AG10803 (cell line): ENCODE measurements at places on chromosomes 16 and 17.

GRCh38 chr17:14950216-14950615 lies 314.9 kb downstream of the PMP22 start:
- peak; percentile 77 for DNase-seq

DNA sequence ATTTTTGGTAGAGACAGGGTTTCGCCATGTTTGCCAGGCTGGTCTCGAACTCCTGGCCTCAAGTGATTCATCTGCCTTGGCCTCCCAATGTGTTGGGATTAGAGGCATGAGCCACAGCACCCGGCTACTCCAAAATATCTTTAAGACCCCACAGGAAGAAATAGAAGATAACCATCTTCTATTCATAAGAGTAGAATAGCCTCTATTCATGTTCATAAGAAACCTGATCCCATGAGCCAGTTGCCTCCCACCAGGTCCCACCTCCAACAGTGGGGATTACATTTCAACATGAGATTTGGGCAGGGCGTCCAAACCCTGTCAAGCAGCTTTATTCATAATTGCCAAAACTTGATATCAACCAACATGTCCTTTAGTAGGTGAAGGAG lies 13.9 kb upstream of the TMC7 start:
- DNase-seq, result no peak

DNA sequence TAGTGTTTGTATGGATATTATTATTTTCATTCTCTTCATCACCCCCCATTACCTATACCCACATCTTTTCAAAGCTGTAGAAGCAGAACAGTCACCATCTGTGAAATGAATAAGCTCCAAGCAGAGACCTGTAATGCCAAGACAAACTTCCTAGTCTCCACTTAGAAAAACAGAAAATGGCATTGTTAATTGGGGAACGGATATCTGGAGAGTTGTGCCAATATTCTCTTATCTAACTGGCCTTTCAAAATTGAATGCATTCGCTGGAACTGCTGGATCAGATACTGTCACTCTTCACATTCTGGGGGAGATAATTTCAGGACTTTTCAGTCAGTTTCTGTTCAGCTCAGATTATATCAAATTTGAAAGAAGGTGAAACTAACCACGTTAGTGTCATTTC lies 464.4 kb upstream of the GOT2 start:
- DNase-seq, result no peak

GRCh38 chr16:57204675-57205074 lies 18.5 kb downstream of the RSPRY1 start:
- DNase-seq, result no peak

GRCh38 chr17:50218771-50219315 lies 17.4 kb upstream of the COL1A1 start:
- DNase-seq, result peak; percentile 98

GRCh38 chr16:38941-39892 lies 14.2 kb downstream of the POLR3K start:
- DNase-seq, result no peak

GRCh38 chr16:53091466-53092211 lies 36.8 kb downstream of the CHD9 start:
- DNase-seq, result peak; percentile 91

GRCh38 chr17:67689534-67690177 lies 28.1 kb upstream of the NOL11 start:
- DNase-seq, result peak; percentile 67

- no peak for DNase-seq
Measured at GRCh38 chr16:11907160-11907970, 8.4 kb downstream of the GSPT1 start.

DNA sequence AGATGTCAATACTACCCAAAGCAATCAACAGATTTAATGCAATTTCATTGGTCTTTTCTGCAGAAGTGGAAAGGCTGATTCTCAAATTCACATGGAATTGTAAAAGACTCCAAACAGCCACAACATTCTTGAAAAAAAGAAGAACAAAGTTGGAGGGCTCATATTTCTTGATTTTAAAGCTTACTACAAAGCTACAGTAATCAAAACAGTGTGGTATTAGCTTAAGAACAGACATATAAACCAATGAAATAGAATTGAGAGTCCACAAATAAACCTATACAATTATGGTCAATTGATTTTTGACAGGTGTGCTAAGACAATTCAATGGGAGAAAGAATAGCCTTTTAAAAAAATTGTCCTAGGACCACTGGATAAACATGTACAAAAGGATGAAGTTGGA lies 14.4 kb upstream of the ABCC1 start:
- no peak for DNase-seq

GRCh38 chr17:17416007-17416399 lies 60.8 kb upstream of the MED9 start:
- peak; percentile 79 for DNase-seq

- no peak for DNase-seq
Measured at GRCh38 chr17:11487469-11487868, 110.8 kb upstream of the DNAH9 start.

- DNase-seq, result no peak
Measured at GRCh38 chr16:21937336-21937829, 15.8 kb upstream of the UQCRC2 start.

GRCh38 chr16:82935766-82936165 lies 309.0 kb downstream of the CDH13 start:
- DNase-seq, result no peak

DNA sequence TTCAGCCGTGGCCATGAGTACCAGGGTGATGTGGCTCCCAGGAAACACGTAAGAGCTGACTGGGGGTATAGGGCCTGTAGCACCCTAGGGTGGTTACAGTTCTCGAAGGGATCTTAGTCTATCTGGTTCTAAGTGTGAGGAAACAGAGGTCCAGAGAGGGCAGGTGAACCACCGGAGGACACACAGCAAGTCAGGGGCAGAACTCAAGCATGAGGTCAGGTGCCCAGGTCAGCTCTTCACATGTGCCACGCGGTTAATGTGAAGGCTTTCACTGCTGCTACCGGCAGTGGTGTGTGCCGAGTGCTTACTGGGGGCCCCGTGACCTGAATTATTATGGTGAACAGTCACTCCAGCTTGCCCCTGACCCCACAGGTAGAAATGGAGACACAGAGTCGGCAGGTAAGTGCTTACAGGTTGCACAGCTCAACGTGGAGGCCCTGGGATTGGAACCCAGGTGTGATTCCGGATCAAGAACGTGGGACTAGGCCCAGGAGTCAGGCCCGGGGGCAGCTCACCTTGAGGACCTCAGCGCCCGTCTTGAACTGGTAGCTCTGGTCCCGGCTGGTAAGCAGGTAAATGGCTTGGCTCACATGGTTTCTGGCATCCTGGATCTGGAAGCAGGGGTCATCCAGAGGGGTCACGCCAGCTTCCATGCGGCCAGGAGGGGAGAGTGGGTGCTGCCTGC lies 3.1 kb downstream of the ROGDI start:
- DNase-seq, result no peak

- DNase-seq, result no peak
Measured at GRCh38 chr16:55571-56136, 2.0 kb downstream of the SNRNP25 start.

DNA sequence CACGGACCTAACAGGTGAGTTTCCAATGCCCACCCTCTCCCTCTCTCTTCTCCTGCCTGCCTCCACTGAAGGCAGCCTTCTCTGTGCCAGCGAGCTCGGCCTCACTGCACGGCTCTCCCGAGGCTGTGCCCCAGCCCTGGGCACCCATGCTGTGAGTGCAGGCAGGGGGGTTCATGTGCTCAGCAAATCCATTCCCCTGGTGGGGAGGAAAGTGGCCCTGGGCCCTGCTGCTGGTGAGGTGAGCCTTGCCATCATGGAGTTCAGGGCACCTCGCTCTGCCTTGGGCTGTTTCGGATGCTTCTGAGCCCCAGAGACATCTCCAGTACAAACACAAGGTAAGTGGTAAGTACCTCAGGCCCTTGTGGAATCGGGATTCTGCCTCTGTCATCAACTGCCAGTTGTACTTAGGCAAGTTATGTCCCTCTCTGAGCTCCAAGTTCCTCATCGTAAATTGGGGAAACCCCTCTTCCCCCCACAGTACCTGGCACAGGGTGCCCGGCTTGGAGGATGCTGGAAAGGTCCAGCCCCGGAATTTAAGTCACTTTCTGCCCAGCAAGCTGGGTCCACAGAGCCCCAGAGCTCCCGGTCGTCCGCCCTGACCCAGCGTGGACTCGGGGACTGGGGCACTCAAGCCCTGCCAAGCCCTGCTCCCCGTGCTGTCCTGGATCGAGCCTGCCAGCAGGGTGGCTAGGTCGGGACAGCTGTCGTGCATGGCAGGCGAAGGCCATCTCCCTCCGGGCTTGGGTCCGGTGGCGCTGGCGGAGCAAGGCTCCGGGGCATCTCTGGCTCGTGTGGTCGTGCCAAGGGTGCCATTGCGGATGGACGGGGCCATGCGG lies 684 bp upstream of the NUDT16L1 start:
- DNase-seq, result no peak

- DNase-seq, result no peak
Measured at GRCh38 chr17:43855061-43855460, 8.1 kb downstream of the CD300LG start.

DNA sequence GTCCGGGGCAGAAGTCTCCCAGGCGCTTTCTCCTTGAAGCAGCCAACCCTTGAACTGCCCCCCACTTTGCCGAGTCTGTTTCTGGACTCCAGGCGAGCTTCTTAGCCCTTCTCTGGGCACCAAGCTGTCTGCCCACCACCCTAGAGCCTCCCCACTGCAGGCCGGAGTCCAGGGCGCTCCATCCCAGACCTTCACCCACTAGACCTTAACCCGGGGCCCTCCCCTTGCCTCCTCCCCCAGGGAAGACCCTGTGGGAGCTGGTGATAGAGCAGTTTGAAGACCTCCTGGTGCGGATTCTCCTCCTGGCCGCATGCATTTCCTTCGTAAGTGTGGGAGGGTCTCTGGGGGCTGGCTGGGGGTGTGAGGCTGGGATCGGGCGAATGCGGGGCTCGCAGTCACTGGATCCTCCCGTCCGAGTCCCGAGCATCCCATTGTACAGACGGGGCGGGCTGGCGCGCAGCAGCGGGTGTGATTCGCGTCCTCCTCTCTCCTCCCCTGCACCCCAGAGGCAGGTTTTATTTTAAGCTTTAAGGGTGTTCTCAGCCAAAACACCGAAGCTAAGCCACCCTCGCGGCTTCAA lies 1.1 kb downstream of the ATP2A1 start:
- DNase-seq, result no peak

GRCh38 chr16:75532142-75532765 lies 3.7 kb downstream of the CHST5 start:
- no peak for DNase-seq

GRCh38 chr17:37567137-37567536 lies 42.1 kb downstream of the SYNRG start:
- DNase-seq, result no peak

- no peak for DNase-seq
Measured at GRCh38 chr17:50719924-50720794, 756 bp downstream of the LUC7L3 start.

DNA sequence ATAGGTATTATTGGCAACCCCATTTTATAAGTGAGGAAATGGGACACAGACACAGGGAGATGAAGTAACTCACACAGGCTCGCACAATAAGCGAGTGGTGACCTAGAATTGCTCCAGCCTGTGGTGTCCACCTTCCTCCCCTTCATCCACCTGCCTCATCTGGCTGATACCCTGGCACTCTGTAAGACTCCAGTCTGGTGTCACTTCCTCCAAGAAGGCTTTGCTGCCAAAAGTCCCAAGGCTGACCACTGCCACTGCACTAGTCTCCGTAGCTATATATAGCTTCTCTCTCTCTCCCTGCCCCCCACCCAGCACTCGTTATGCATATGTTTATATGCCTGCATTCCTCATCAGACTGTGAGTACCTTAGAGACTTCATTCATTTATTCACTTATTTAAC lies 66.1 kb upstream of the SREBF1 start:
- no peak for DNase-seq

- no peak for DNase-seq
Measured at GRCh38 chr17:76388966-76389888, 4.8 kb downstream of the SPHK1 start.

- DNase-seq, result no peak
Measured at GRCh38 chr16:35793601-35794000, 2334.2 kb downstream of the TP53TG3F start.

DNA sequence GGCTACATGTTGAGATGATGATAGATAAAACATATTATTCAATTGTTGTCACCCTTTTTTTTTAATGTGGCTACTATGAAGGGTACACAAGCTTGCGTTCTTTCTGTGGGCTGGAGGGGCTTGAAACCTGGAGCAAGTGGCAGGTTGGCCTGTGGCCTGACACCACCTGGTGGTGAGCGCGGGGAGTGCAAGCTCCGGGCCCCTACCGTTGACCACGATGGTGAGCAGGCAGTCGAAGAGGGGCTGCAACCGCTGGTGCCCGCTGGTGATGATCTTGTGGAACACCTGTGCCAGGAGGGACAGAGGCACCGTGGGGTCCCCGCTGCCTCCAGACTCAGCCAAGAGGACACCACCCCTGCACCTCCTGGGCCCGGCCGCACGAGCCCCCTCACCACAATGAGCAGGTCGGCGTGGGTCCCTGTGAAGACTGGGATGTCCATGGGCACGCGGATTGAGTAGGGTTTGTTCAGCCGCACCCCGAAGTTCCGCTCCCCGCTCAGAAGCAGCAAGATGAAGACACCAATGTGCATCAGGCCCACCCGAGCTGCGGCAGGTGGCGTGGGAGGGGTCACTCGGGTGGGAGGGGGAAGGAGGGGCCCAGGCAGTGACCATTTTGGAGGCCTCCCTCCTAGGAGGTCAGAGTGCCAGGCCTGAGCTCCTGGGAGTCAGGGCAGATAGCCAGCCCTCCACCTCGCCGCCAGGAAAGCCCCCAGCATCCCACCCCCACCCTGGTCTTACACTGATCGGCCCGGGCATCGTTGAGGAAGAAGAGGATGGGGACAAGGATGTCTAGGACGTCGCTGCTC lies 14.4 kb downstream of the HID1 start:
- DNase-seq, result peak; percentile 31

- no peak for DNase-seq
Measured at GRCh38 chr16:56631197-56631596, 1.3 kb upstream of the MT1M start.

DNA sequence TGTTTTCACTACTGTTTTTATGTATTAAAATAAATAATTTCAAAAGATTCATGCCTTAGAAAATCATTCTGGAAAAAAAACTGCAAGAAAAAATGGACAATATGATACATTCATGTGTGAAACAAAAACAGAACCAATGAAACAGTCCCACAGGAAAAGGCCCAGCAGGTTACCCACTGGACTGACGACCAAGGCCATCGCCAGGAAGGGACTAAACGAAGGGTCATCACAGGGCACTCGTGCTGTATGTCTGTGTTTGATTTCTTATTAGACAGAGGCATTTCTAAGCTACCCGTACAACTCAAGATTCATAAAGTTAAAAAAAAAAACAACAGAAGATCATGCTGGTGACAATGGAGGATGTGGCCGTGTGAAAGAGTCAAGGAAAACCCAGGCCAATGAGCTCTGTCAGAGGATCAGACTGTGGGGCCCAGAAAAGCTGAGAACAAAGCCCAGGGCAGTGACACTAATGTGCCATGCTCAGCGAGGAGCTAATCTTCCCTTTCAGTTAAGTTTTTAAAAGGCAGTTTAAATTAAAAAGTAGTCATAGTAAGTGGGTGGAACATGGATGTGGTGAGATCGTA lies 31.8 kb downstream of the NSMCE1 start:
- DNase-seq, result no peak

DNA sequence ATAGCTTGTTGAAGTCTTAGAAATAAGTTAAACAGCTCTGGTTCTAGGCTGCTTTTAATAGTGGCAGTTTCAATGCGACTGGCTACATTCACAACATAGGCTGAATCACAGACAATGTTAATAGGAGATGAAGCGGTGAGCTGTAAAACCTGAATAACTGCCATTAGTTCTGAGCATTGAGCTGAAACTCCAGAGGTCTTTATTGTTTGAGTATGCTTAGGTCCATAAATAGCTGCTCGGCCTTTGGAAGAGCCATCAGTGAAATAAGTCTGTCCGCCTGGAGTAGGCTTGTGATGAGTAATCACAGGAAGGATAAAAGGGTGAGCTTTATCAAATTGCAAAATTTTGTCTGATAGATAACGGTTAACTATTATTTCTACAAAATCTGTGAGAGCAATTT lies 9.4 kb upstream of the ZNF689 start:
- DNase-seq, result no peak
